Stimulated activated CD4-positive, alpha-beta T cell treated with anti-CD3 and anti-CD28 coated beads, Interleukin-1b, Interleukin-23, amount 100 ng/mL, for 1 hour (primary cell): ENCODE measurements at places on chromosomes 7 and 10.

GRCh38 chr7:30920584-30921539 is 9.2 kb downstream of the AQP1 start:
- no peak for DNase-seq

DNA sequence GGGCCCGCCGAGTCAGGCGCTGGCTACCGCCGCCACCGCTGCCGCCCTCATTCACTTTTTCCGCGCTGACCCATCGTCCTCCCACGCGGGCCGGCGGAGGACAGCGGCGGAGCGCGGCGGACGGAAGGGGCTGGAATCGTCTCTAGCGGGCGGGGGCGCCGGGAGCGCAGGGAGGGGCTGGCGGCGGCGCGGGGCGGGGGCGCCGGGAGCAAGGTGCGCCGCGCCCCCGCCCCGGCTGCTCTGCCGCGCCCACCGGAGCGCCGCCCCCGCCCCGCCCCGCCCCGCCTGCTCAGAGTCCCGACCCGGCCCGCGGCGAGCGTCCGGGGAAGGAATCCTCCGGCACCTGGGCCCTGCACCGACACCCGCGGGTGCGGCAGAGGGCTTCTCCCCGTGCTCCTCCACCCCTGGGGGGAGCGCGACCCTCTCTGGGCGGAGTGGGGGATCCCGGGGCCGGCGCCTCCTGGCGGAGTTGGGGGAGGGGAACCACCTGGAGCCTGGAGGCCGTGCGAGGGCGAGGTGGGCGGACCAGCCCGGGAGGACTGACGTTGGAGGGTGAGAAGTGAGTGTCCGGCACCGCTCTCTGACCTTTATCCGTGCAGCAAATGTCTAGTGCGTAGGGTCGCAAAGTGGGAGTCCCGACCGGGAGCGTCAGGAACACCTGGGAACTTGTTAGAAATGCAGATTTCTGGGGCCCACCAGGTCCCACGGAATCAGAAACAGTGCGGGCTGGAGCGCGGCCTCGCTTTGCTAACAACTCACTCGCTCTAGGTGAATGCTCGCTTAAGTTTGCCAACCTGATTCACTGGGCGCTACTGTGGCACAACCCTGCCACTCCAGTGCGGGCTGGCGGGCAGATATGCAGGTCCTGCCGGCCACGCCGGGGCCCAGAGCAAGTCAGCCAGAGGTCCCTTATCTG is at the start of gene COBL:
Gene COBL (minus strand): TSS at position 144 of the 916 bp plus-strand sequence. CDS start 176 bp downstream, outside the sequence.
- no peak for DNase-seq

GRCh38 chr10:102220612-102221011 is 5.5 kb upstream of the ELOVL3 start:
- no peak for DNase-seq

DNA sequence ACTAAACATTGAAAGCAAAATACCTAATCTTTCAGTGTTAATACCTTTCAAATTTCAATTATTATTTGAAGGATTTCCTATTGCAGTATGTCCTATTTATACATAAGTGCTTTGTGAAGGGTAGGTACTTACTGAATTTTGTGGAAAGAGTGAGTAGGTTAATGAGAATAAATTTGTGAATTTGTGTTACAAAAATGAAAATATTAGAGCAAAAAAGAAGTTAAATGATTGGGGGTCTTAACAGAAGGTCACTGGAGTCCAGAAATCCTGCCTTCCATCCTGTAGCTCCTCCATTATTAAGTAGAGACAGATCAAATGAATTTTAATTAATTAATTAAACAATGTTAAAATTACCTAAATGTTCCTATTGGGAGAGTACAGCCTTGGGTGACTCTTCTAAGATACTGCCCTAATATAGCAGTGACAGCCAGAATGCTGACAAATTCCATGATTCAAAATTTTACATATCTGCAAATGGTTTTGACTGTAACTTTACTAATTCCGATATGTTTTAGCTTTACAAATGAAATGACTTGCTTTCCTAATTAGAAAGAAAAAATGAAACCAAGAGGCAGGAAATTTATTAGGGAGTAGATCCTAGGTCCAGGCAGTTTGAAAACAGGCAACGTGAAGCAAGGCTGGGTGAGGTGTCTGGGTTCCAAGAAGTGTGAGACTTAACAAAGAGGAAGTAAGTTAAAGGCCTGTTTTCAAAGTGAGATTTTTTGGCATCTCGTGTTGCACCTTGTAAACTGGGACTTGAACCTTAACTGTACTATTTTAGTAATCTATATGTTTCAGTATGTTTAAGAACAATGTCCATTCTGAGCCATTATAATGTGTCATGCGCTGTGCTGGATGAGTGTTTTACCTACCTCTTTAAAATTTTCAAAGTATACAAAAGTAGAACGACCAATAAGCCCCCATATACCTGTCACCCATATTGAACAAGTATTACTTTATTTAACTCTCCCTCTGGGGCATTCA is 1.5 kb downstream of the PIK3CG start:
- DNase-seq: no peak

DNA sequence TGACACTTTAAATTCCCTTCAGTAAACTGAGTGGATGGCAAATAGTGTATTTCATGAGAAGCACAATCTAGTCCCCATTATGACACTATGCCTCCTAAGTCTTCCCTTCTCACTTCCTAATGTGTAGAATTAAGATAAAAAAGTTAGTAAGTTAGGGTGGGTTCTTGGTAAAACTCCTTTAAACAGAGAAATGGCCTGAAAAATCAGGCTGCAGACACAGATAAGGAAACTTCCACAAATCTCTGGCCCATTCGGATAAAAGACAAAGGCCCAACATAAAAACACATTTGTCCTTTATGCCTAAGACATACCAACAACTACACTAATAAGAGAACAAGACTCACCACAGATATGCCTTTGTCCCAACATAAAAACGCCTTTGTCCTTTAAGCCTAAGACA is 21.5 kb downstream of the AKR1C8 start:
- no peak for DNase-seq

DNA sequence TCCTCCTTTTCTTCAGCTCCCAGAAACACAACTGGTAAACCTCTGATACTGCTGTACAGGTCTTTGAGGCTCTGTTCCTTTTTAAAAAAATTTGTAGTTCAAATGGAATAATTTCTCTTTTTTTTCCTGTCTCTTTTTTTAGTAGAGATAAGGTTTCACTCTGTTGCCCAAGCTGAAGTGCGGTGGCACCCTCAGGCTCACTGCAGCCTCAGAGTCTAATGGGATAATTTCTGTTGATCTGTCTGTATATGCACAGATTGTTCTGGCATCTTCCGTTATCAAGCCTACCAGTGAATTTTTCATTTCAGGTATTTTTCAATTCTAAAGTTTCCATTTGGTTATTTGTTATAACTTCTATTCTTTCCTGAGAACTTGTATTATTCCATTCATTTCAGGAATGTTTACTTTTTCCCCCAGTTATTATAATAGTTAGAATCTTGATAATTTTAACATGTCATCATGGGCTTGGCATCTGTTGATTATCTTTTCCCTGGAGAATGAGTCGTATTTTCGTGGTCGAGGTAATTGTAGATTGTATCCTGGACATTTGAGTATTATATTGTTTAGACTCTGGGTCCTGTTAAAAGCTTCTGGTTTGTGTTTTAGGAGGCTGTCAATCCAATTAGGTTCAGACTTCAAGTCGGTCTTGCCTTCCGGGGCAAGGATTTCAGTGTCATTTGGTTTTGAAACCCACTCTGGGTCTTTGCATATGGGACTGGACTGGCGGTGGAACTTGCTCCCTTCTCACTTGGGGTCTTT is 24.5 kb downstream of the CRCP start:
- DNase-seq: no peak

DNA sequence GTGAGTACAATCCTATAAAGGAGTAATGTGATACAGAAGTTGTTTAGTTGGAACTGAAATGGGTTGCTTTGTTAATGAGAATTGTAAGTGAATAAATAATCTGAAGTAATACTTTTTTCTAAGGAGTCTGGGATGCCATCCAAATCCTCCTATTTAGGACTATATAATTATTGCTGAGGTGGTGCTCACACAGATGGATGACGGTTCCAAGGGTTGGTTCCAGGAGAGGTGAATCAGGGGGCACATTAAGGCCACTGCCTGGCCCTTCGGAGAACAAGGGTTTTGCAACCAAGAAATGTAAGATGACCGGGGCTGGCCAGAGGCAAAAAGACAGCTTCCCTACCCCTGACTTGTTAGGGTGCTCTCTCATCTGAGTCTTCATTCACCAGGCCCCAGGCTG is 352.7 kb downstream of the PHTF2 start:
- DNase-seq: no peak
